ENCODE measurements at places on chromosomes 2 and 18.
A peak's percentile ranks its signal among the peaks of the same experiment; 100 is the strongest.

GRCh38 chr2:154707994-154708575 lies 9.6 kb downstream of the KCNJ3 start:
- no peaks in the 10 kb centered on the region for H3K36me3 ChIP-seq
- no peaks in the 10 kb centered on the region for H3K27me3 ChIP-seq
- H3K4me3 ChIP-seq: no peak overlapping the region
- H3K4me1 ChIP-seq: no peaks in the 10 kb centered on the region
- H3K27ac ChIP-seq: no peak overlapping the region

DNA sequence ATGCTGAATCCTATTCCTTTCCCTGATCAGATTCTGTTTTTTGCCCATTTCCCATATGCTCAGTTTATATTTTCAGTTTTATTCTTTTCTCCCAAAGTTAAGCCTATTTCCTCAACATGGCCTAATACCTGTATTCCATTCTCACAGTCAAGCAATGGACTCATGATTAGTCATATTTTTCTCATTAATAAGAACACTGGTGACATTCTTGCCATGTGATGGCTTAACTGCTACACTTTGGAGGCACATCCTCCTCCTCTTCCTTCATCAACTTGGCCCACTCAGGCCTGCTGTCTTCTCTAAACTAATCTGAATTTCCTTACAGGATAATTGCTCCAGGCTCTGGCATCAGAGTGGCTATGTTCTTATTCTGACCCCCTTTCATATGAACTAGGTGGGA lies 679.2 kb downstream of the NYAP2 start:
- H3K27ac ChIP-seq: no peak overlapping the region
- H3K4me3 ChIP-seq: no peak overlapping the region
- no peak for DNase-seq
- no peaks in the 10 kb centered on the region for H3K36me3 ChIP-seq

DNA sequence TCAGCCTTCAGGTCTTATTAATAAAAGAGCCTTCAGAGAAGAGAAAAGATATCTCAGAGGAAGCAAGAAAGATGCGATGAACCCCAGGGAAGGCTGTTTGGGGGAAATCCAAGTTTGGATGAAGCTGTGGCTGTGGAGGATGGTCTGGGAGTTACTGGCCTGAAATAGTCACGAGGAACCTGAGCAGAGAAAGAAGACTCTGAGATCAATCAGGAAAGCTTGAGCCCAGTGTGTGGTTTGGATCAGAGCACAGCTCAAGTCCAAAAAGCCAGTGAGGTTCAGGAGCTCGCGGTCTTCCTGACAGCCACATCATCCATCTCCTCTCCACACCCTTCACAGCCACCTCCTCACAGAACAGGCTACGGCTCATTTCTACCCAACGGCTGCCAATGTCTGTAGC lies 87.4 kb upstream of the SERPINE2 start:
- H3K27me3 ChIP-seq: peaks cover 7% of the 10 kb centered on the region
- no peak overlapping the region for H3K4me3 ChIP-seq
- no peak for DNase-seq
- no peaks in the 10 kb centered on the region for H3K4me1 ChIP-seq

- H3K4me3 ChIP-seq: no peak overlapping the region
- no peaks in the 10 kb centered on the region for H3K4me1 ChIP-seq
- no peak for DNase-seq
These were observed 53.0 kb upstream of the ZC3H15 start for GRCh38 chr2:186433040-186433439.

DNA sequence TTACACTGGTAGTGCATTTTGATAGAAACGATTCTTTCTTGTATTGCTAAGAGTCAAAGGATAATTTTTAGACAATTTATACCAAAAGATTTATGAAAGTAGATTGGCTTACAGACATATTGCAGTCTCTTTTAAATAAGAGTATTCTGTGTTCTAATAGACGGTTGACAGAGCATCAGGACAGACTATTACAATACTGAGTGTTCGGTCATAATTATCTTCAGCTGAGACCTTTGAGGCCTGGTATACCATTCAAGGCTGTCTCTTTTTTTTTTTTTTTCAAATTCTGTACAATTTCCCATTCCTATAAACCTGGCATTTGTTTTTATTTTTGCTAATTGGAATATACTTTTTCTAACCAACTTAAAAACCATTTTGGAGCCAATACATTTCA lies 140.6 kb upstream of the NOSTRIN start:
- no peaks in the 10 kb centered on the region for H3K27me3 ChIP-seq
- peaks cover 14% of the 10 kb centered on the region for H3K4me1 ChIP-seq
- H3K36me3 ChIP-seq: peaks cover 3% of the 10 kb centered on the region
- no peak overlapping the region for H3K4me3 ChIP-seq

DNA sequence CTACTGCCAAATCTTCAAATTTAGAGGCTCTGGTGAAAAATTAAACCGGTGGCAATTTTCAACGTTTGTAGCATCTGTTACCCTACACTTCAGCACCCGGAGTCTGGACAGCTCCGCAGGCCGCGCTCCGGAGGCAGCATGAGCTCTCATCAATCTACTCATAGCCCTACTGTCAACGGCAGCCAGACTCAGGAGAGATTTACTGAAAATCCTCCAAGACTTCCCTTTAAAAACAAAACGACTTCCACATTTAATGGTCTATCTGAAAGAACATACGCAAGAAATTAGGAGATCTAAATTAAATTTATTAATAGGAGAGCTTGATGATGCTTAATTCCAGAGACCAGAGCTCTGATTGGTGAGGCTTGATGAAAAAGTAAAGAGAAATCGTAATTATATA lies 970 bp upstream of the ADCYAP1 start:
- no peak overlapping the region for H3K4me3 ChIP-seq
- peak; percentile 22 for DNase-seq
- peaks cover 65% of the 10 kb centered on the region for H3K27me3 ChIP-seq
- peaks cover 4% of the 10 kb centered on the region for H3K4me1 ChIP-seq

DNA sequence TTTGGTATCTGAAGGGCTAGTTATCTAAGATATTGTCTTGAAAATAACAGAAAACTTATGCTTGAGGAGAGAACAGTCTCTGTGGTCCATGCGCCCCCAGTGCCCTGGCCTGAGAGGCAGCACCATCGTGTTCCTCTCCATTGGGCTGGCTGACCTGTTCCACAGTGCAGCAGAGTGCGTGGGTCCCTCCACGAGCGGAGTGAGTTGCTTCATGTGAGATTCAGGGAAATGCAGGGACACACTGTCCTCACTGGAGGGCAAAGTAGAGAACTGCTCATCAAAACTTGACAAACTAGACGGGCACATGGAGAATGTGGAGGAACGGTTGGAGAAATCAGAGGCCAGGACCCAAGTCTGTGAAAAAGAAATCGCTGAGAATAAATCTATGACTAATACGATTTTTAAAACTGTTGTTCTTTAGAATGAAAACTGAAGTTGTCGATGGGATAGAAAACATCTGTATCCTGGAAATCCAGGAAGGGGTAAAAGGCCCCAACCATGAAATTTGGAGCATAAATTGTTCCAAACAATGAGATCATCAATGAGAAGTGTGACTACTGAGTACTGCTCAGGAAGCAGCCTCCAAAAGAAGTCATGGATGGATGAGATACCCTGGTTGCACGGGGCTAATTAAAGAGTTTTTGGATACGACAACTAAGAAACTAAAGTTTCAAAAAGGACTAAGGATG lies 58.1 kb downstream of the REV1 start:
- no peak for DNase-seq
- peak overlapping the region; percentile 18 for H3K27ac ChIP-seq
- H3K4me3 ChIP-seq: no peak overlapping the region
- H3K27me3 ChIP-seq: no peaks in the 10 kb centered on the region
- peaks cover 11% of the 10 kb centered on the region for H3K4me1 ChIP-seq

GRCh38 chr2:218583983-218584850 lies 15.6 kb downstream of the CNOT9 start:
- H3K4me3 ChIP-seq: no peak overlapping the region
- peaks cover 46% of the 10 kb centered on the region for H3K36me3 ChIP-seq
- no peak for DNase-seq

DNA sequence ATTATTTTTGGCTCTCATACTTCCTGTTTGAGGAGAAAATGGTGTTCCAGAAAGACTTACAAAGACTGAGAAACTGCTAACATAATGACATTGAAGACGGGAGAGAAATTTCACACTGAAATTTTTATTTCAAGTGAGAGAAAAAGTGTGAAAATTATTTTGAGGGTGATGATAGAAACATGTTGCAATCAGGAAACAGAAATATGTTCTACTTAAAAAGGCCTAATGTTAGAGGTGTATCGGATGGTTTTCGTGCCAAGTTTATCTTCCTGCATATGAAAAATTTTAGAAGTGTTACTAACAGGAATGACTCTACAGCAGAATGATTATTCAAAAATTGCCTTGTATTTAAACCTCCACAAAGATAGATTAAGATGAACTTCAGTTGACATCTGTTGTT lies 50.5 kb downstream of the KCNE4 start:
- H3K36me3 ChIP-seq: no peaks in the 10 kb centered on the region
- DNase-seq: no peak
- H3K4me3 ChIP-seq: no peak overlapping the region
- H3K27ac ChIP-seq: no peak overlapping the region

- peaks cover 6% of the 10 kb centered on the region for H3K4me1 ChIP-seq
- no peak overlapping the region for H3K4me3 ChIP-seq
- H3K27ac ChIP-seq: no peak overlapping the region
- DNase-seq: no peak
- H3K27me3 ChIP-seq: peaks cover 2% of the 10 kb centered on the region
These were observed 23.8 kb upstream of the IL1R2 start for GRCh38 chr2:101967826-101968513.

DNA sequence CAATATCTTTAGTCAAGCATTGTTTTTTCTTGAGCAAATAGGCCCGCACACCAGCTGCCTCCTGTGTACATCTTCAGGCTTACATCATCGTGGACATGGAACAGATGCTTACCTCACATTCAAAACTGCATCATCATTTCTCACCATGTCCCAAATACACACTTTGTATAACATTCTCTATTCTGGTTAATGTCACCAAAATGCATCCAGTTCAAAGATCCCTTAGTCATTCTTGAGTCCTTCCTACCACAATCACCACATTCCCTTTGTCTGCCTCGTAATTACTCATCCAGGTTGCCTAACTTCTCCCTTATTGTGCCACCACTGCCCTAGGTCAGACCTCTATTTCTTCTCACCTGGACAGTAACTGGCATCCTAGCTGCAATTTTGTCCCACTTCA lies 373.7 kb upstream of the GALNT5 start:
- no peaks in the 10 kb centered on the region for H3K36me3 ChIP-seq
- no peak for DNase-seq
- H3K4me1 ChIP-seq: no peaks in the 10 kb centered on the region
- H3K27me3 ChIP-seq: peaks cover 21% of the 10 kb centered on the region

GRCh38 chr18:55084550-55084949 lies 125.3 kb upstream of the CCDC68 start:
- no peaks in the 10 kb centered on the region for H3K4me1 ChIP-seq
- no peak for DNase-seq
- H3K36me3 ChIP-seq: no peaks in the 10 kb centered on the region
- H3K27me3 ChIP-seq: no peaks in the 10 kb centered on the region

- no peaks in the 10 kb centered on the region for H3K27me3 ChIP-seq
- no peak overlapping the region for H3K4me3 ChIP-seq
- H3K4me1 ChIP-seq: no peaks in the 10 kb centered on the region
- DNase-seq: no peak
These were observed 377.7 kb upstream of the ST6GAL2 start for GRCh38 chr2:107263628-107264027.

DNA sequence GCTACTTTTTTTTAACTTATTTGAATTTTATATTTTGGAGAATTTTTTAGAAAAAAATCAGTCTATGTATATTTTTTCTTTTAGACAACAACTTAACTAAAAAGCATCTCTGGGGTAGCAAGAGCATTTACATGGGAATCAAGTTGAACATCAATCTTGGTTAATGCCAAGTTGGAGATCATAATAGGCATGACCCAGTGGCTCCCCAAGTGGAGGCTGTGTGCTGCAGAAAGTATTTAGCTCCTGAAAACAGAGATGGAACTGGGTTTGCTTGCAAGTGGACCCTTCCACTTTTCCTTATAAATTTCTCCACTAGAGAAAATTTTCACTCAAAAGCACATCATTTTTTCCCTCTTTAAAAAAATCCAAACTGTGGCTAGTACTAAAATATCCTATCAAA lies 23.9 kb upstream of the CAVIN2 start:
- no peak overlapping the region for H3K4me3 ChIP-seq
- H3K27me3 ChIP-seq: peaks cover 3% of the 10 kb centered on the region
- no peak for DNase-seq
- no peaks in the 10 kb centered on the region for H3K4me1 ChIP-seq

DNA sequence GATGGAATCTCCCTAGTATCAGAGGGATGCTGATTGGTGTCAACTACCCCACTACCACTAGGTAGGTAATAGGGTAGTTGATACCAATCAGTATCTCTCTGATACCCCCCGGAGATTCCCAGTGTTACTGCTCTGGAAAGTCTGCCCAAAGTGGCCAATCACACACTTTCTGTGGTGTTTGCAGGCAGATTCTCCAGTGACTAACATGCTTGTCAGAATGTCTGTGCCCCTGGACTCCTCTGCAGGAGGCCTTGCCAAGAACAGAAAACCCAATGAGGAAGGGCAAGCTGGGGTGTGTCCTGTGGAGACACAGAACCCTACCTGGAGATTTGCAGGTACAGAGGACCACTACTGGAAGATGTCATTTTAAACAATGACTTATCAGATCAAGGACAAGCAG lies 135.1 kb downstream of the RIT2 start:
- H3K4me1 ChIP-seq: no peaks in the 10 kb centered on the region
- no peak overlapping the region for H3K4me3 ChIP-seq
- no peak overlapping the region for H3K27ac ChIP-seq
- H3K27me3 ChIP-seq: no peaks in the 10 kb centered on the region
- DNase-seq: no peak
- no peaks in the 10 kb centered on the region for H3K36me3 ChIP-seq

GRCh38 chr2:159091976-159092375 lies 123.5 kb downstream of the TANC1 start:
- H3K4me1 ChIP-seq: peaks cover 40% of the 10 kb centered on the region
- no peak overlapping the region for H3K27ac ChIP-seq
- H3K27me3 ChIP-seq: no peaks in the 10 kb centered on the region
- no peak for DNase-seq
- peaks cover 2% of the 10 kb centered on the region for H3K36me3 ChIP-seq

GRCh38 chr18:36993068-36993467 lies 164.1 kb downstream of the KIAA1328 start:
- no peak overlapping the region for H3K4me3 ChIP-seq
- DNase-seq: no peak
- H3K27me3 ChIP-seq: no peaks in the 10 kb centered on the region
- peaks cover 2% of the 10 kb centered on the region for H3K36me3 ChIP-seq

DNA sequence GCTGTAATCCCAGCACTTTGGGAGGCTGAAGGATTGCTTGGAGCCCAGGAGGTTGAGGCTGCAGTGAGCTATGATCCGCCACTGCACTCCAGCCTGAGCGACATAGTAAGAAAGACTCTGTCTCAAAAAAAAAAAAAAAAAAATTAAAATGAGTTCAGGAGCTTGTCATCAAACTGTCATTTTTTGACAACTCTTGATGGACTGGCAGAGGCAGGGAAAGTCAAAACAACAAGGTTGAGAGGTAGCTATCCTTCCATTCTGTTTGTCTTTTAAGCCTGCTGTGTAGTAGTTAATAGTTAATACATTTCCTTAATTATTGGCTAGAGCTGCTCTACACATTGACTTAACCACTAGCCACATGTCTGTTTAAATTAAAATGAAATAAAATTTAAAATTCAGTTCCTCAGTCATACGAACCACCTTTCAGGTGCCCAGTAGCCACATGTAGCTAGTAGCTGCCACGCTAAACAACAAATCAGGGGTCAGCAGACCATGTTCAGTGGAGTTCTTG lies 22.7 kb downstream of the DPYSL5 start:
- no peak for DNase-seq
- H3K27ac ChIP-seq: no peak overlapping the region
- H3K36me3 ChIP-seq: no peaks in the 10 kb centered on the region
- no peak overlapping the region for H3K4me3 ChIP-seq
- H3K4me1 ChIP-seq: no peaks in the 10 kb centered on the region

Measured in activated T-helper 1 cell treated with anti-CD3 and anti-CD28 coated beads, Interleukin-12 subunit alpha, Interleukin-12 subunit beta, Interleukin-2, Interleukin-4 antibody, amounts not matched to agents 30 ng/mL and 10 ng/mL and 1 ng/mL, durations not matched to agents 14 hours and 24 hours and 36 hours (primary cell).